Large intestine (tissue), 12 donors: ENCODE measurements at places on chromosomes 1 and 21.

- no peak for DNase-seq
Observed at GRCh38 chr1:106344494-106344893, 712.0 kb upstream of the PRMT6 start.

GRCh38 chr1:44693900-44694299, 19.4 kb downstream of the ARMH1 start:
- DNase-seq = no peak

GRCh38 chr1:42767510-42768000, 506 bp downstream of the C1orf50 start:
- DNase-seq = peak; percentile 82

- no peak for DNase-seq
Observed at GRCh38 chr21:24899138-24899537, 708.1 kb downstream of the MRPL39 start.

- no peak for DNase-seq
Observed at GRCh38 chr1:29575826-29576225, 339.5 kb downstream of the PTPRU start.

DNA sequence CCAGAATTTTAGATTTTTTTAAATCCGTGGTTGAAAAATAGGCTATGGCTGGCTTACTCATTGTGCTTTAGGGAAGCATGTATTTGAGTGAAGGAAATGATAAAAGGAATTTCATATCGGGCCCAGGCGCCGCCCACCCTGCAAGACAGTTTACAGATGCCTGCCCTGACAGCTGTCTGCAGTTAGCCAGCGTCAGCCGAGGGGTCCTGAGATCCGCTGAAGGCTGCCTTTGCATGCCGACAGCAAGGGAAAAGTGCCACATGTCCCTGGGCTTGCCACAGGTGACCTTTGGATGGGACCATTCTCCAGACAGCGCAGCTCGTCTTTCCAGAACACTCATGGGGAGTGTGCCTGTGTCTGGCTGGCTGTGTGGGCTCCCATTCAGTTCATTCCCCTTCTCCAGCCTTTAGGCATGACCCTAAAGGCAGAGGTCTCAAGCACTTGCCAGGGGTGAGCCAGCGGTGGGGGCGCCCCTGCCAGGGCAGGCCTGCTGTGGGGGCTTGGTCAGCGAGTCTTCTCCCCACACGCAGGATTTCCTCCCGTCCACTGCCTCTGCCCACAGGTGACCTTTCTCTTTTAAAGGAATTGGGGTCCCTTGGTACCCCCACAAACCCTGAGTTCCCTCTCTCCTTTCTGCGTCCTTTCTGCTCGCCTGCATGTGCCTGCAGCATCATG, 46.1 kb upstream of the TRAPPC10 start:
- no peak for DNase-seq

DNA sequence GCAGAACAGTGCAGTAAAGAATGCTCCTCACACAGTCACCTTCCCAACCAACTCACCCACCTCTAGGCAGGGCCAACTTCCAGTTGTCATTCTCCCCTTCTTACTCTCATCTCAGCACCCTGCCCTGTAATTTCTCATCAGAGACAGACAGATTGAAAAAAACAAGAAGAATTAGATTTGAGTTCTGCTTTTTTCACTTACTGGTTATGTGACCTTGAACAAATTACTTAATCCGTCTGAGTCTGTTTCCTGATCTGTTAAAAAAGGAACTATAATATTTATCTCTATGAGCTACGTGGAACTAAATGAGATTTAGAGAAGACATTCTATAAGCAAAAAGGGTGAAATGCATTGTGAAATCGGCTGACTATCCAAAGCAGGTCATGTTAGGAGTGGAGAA, 330.3 kb downstream of the ZNF326 start:
- DNase-seq = no peak

DNA sequence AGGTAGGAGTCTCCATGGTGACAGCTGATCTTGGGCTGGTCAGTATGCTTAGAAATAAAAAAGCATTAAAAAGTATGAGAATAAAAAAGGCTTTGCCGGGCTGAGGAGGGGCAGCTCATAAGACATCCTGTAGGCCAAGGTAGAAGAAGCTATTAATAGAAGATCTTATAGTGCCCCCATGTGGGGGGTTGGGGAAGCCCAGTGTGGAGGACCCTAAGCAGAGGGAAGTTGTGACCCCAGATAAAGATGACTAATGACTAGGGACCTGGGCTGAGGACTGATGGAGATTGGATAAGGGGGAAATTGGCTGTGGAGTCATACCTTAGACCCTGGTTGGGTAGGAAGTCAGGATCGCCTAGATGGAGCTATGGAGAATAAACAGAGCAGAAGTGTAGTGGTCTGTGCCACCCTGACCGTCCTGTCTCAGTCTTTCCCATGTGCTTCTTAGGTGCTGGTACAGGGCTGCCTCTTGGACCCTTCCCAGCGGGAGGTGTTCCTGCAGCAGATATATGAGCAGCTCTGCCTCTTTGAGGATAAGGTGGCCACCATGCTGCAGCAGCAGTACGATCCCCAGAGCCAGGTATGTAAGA, 25.0 kb downstream of the SZT2 start:
- peak; percentile 45 for DNase-seq

GRCh38 chr1:62311473-62311943, 7.7 kb downstream of the KANK4 start:
- DNase-seq = no peak

DNA sequence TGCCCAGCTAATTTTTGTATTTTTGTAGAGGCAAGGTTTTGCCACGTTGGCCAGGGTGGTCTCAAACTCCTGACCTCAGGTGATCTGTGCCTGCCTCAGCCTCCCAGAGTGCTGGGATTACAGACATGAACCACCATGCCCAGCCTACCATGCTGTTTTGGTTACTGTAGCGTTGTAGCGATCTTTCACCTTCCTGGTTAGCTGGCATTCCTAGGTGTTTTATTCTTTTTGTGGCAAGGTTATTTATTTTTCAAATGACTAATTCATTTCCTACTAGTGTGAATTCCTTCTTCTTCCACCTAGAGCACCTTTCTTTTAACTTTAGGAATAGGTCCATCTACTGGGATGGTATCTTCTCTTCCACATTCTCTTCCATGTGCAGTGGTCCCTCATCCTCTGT, 29.3 kb downstream of the TMEM200B start:
- DNase-seq = no peak

DNA sequence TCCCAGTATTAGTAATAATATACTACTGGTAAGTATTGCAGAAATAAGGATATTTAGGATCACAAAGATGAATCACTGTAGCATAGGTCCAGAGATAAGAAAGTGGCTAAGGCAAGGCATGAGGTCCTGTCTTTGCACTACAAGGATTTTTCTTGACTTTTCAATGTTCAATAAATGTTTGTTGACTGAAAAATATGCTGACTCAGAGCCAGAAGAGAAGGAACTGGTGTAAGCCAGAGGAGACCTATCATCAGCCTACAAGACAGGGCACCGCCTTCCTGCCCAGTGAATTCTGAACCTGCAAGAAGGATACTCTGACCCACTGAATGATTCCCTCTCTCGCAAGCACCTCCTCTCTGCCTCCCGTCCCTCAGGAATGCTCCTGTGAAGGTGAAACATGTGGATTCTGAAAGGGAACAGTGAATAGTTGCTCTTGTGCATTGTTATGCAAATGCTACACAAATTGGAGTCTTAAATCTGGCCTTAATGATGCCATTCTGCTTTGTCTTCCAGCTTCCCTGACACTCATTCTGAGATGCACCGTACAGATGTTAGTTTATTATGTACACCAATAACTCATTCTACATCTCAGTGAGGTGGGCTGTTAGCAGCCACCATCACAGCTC, 540.0 kb downstream of the OMA1 start:
- no peak for DNase-seq

DNA sequence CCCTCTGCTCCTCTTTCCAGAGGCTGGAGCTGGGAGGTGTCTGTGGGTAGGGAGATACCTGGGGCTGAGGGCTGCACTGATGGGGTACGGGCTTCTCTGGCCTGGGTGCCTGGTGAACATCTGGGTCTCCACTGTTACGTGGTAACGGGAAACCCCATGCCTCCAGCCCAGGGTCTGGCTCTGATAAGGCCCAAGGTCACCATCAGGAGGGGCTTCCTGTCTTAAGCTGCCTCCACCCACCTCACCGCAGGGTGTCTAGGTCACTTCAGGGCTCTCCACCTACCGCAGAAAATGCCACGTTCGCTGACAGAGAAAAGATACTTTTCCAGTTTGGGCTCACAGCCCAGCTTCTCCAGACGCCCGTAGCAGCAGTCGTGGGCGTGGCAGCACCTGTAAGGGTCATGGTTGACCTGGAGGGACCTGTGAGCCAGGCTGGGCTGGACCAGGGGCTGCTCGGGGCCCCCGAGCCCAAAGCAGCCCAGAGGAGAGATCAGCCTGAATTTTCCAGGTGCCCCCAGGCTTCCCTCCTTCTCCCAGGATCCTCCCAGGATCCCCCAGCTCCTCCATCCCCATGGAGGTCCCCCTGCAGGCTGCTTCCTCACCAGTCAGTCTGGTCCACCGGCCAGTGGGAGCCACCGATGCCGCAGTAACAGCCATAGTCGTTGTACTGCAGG, 1.3 kb downstream of the PLA2G2E start:
- DNase-seq = no peak

DNA sequence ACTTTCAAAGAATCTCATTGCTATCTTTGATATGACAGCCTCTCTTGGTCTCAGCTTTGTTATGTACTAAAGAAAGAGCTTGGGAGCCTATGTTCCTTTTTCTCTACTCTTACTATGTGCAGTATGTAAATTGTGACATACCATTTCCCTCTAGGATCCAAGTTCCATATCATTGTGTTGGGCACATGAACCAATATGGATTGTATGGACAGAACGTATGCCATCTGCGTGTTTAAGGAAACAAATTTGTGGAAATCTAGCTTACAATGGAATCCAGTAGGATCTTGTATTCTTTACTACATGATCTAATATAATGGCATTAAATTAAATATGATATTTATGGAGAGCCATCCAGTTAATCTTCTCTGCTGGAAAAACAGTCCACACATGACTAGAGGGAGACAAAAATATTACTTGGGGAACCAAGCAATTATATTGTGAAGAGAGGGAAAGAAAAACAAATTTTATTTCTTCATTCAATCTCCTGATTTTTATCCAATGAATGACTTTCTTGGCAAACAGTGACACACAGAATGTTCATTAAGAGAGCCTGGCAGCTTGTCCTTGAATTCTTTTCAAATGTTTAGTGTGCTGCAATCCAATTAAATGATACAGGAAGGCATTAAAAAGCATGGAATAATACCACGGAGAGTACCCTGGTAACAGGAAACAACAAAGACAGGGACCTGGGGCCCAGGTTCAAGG, 106.5 kb upstream of the DAB1 start:
- DNase-seq = no peak

GRCh38 chr1:101185421-101185820, 51.4 kb upstream of the S1PR1 start:
- no peak for DNase-seq

DNA sequence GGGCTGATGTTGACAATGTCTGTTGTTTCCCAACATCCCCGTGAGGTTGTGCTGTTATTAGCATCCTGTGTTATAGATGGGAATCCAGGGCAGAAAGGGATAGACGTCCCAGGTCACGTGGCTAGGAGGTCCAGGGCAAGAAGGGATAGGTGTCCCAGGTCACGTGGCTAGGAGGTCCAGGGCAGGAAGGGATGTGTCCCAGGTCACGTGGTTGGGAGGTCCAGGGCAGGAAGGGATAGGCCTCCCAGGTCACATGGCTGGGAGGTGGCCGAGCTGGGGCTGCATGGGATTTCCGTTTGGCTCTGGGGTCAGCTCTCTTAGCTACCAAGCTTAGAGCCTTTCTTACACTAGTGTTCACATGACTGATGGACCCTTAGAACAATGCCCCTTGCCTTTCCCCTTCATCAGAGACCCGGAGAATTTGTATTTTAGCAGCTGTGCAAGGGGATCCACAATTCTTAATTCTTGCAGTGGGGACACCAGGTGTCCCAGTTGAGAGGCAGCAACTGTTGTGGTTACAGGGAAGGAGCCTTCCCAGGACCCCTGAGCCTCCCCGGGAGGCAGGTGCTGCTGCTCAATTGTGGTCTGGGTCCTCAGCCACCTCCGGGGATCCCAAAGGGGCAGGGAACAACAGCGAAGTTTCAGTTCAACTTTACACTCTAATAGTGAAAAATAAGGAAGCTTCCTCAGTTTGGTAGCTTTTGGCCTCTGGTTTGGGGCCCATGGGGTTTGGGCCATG, 69.2 kb downstream of the UMODL1 start:
- no peak for DNase-seq
